ENCODE measurements at places on chromosomes 11 and 22. TPM values are rescaled to one million over a fixed set of nuclear protein-coding genes. Genes with fewer than 3 reads are reported as not detected.

FGF3 gene
- not detected for total RNA-seq

ARHGAP20 gene
- total RNA-seq: 0.46 TPM

SLC43A3 gene
- 22.4 TPM for total RNA-seq

IL18 gene
- total RNA-seq: 1.8 TPM

OR5AN1 gene
- not detected for total RNA-seq

OR4C16 gene
- total RNA-seq: not detected
